ENCODE measurements at places on chromosomes 2 and 18.

GRCh38 chr2:85767803-85768665 lies 14.2 kb downstream of the ATOH8 start:
- no peak for DNase-seq

GRCh38 chr18:70359071-70359470 lies 70.2 kb downstream of the SOCS6 start:
- DNase-seq: no peak

GRCh38 chr18:77811503-77811902 lies 561.9 kb downstream of the GALR1 start:
- no peak for DNase-seq

DNA sequence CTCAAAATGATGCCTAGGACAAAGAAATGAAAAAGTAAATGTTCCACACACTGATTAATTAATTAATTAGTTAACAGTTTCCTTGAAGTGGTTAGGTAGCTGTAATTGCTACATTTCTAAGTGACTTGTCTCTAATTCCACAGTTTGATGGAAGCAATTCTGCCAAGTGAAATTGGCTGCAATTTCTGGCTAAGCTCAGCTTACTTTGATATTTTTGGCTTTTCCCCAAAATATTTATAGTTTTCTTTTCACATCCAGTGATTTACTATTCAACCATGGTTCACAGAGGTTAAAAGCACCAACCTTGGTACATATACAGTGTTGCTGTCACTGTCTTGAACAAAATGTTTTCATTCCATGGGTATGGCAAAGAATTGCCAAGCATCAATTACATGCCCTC lies 459.5 kb upstream of the CDH20 start:
- DNase-seq: no peak

GRCh38 chr2:5537180-5537688 lies 154.9 kb upstream of the SOX11 start:
- no peak for DNase-seq

- no peak for DNase-seq
Observed at GRCh38 chr2:5077479-5078089, 614.6 kb upstream of the SOX11 start.

- DNase-seq: no peak
Observed at GRCh38 chr2:127084611-127085316, 22.2 kb downstream of the BIN1 start.

DNA sequence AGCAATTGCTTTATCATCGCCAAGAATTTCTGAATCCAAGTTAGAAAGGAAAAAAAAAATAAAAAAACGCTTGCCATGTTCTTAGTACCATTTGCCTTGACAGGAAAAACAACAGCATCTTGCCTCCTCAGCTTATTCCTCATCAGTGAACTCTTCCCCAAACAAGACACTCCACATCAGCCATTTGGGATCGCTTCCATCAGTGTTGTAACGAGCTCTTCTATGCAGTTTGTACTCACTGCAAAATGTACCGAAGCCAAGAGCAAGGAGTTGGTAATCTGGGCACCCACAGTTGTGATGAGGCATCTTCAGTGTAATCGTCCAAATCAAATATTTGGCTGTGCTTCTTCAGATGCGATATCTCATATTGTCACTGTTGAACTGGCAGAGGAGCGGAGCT lies 503.7 kb downstream of the TMEM182 start:
- no peak for DNase-seq

GRCh38 chr18:40326985-40327384 lies 1628.0 kb upstream of the PIK3C3 start:
- DNase-seq: no peak

DNA sequence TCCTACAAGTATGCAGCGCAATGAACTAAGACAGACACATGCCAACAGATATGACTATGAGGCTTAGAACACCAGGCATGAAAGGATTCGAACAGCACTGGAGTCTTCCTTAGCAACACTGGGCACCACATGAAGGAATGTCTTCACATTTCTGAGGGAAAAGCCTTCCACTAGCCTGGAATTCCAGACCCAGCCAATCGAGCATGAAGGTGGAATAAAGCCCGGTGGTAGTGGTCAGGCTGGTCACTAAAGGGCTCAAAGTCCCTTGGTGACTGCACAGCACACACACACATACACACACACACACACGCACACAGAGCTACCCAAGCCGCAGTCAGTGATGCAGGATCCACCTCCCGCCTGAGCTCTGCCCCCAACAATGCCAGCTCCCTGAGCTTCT lies 19.7 kb upstream of the SFXN5 start:
- DNase-seq: no peak

DNA sequence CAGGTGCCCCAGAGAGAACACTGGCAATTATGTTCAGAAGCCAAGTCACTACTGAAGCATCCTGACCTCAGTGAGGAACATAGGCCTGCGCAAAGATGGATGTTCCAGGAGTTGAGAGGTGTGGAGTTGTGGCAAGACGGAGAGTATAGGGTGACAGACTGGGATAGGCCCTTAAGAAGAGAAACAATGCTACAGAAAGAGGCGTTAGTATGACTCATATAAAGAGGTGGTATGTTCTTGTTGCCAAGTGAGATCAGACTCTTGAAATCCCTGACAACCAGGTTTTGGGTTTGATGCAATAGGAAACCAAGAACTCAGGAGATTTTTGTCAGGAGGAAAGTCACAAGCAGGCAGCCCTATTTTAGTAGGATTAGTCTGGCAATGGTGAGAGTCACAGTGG lies 185.6 kb downstream of the RIT2 start:
- DNase-seq: no peak

DNA sequence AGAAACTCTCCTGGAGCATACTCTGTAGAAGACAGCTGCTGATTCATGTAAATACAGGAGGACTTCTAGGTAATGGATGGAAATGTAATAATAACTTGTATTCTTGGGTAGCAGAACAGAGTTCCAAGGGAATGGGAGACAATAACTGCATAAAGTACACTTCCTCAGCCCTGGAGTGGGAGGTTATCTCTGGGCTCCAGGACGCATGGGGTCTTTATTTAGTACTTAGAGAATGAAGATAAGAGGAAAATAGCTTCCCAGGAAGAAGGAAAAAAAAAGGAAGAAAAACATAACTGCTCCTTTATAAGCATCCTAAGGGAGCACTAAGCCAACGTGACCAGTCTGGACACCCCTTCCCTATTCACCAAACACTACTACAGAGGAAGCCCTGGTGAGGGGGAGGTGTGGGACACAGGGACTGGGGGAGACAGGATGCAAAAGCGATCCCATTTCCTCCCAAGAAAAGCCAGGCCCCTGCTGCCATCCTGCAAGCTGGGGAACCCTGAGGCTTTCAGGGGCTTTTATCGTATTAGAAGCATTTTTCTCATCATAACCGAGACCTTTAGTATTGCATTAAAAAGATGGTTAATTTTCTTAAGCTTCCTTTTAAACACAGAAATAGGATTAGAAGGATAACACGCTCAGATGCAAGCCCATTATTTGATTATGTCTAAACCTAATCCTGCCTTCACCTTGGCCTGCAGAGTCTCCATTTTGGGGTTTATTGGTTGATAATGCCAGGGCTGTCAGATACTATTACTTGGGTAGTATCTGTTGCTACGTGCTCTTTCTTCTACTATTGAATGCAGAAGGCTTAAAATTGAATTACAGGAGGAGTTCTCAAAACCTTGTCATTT lies 78.5 kb downstream of the KLF7 start:
- DNase-seq: no peak

DNA sequence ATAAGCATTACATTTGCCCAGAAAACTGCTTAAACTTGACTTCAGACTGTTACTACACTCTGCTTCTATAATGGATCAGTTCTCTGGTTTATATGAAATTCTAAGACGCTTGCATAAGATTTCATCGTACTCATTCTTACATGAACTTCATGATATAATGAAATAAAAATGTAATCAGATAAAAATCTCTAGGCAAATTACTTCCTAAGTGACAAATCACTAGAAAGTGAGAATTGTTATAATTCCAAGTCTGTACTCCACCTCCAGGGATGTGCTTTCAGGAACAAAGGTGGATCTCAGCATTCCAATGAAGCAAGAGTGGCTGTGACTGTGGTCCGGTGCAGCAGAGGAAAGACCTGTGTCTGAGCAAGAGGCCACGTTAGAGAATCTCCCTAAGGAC lies 226.2 kb downstream of the PIEZO2 start:
- no peak for DNase-seq

DNA sequence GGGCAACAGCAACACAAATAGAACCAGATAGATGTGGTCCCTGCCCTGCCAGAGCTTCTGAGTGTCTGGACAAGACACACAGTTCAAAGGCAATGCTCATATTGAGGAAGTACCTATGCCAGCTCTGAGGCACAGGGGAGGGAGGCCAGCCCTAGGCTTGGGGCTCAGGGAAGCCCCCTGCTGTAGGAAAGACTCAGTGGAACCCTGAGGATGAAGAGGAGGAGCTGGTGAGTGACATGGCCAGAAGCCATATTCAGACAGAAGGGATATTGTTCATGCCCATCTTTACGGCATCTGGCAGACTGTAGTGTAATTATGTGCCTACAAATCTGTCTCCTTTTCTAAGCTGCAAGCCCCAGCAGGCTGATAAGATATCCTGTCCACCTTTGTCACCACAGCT lies 8.8 kb downstream of the SIGLEC15 start:
- DNase-seq: no peak

- no peak for DNase-seq
Observed at GRCh38 chr2:175842996-175843395, 159.1 kb downstream of the LNPK start.

DNA sequence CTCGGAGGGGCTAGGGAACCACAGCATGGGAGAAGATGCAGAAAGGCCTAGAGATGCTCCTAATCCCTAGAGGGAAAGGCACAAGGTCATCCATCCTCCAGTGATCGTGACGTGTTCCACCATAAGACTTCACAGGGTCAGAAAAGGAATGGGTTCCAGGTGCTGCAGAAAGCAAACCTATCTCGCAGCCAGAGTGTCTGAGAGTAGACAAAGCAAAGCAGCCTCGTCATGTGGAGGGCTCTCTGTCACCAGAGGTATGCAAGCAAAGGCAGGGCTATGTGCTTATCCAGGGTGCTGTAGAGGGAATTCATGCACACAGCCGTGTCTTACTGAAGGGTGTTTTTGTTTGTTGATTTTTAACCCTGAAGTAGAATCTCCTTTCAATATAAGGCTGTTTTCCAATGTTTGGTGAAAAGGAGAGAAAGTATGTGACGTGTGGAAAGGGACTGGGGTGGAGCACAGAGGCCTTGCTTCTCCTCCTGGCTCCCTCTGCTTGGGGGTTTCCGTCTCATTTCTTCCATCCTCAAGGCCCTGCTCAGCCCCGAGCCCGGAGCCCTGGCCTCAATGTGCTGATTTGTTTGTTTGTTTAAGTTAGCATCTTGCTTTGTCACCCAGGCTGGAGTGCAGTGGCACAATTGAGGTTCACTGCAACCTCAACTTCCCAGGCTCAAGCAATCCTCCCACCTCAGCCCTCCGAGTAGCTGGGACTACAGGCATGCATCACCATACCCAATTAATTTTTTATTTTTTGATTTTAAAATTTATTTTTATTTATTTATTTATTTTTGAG lies 3.0 kb downstream of the GPR55 start:
- DNase-seq: no peak

GRCh38 chr2:49831698-49832367 lies 677.5 kb upstream of the FSHR start:
- no peak for DNase-seq

DNA sequence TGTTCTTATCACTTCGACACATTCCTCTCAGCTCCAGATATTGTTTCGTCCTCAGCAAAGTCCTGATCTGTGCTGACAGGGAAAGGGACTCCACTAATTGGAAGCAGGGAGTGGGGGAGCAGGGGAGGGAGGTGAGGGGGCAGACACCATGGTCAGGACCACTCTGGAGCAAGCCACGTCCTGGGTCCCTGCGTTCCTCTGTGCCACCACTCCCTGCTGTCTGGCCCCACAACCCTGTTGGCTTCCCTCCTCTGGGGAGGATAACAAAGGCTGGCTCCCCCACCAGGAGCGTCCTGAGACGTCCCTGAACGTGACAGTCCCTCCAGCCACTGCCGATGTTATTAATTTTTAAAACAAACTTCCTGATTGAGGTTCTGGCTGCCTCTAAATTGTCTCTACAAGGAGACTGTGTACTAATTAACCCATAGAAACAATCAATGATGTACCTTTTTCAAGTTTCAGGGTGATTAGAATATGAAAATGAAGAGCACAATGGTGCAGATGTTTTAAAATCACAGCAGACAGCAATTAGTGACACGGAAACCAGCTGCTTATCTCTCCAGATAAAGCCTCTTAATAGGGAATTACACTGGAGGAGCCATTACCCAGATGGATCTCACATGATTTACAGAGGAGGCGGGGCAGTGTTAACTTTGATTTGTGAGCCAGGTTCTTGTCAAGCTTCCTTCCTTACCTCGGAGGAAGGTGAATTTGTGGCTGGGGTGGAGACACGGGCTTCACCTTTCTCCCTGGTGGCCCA lies 257.5 kb downstream of the SETBP1 start:
- DNase-seq: no peak

DNA sequence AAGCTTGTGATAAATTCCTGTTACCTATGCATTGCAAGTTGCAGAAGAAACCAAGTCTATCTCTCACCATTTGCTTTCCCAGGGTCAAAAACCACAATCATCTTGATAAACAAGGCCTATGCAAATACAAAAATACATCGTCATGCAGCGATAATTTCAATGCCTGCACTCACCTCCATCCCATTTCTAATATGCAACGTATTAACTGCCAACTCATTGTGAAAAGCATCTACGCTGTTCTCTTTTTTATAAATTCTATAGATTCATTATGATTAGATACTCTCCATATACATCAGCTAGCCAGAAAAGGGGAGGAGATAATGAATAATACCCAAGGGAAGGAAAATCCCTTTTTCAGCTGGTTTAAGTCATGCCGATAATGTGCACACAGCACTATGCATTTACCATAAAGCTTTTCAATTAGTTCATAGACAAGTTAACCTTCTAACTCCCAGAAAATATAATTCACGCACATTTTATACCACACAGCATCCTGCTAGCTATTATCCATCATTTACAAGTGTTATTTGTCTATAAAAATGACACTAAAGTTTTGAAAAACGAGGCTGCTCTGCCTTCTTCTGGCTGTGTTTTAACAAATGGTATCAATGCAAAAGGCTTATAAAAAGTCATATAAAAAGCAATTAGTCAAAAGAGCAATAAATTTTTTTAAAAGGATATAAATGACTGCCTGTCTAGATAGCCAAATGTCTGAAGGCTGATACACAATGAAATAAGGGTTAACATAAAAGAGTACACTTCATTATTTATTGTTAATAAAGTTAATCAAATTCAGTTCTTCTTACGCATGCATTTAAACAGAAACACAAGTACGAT lies 77.6 kb downstream of the AFF3 start:
- no peak for DNase-seq

DNA sequence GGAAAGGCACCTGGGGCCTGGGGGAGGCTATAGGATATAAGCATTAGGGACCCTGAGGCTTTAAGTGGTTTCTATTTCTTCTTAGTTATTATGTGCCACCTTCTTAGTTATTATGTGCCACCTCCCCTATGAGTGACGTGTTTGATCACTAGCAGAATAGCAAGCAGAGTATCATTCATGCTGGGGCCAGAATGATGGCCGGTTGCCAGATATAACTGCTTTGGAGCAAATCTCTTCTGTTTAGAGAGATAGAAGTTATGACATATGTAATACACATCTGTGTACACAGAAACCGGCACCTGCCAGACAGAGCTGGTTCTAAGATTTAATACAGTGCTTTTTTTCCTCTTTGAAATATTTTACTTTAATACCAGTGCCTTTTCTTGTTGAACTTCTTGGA lies 29.4 kb downstream of the LIPG start:
- no peak for DNase-seq

- no peak for DNase-seq
Observed at GRCh38 chr2:17682098-17682857, 71.3 kb downstream of the SMC6 start.

Data from stimulated activated CD4-positive, alpha-beta T cell treated with anti-CD3 and anti-CD28 coated beads, Interleukin-12 subunit alpha, Interleukin-12 subunit beta, amount 100 ng/mL, for 4 hours (primary cell).